ENCODE measurements at places on chromosomes 3 and 15. TPM values are rescaled to one million over a fixed set of nuclear protein-coding genes. Genes with fewer than 3 reads are reported as not detected.

DLEC1 gene
- 3.2 TPM for total RNA-seq

KNG1 gene
- total RNA-seq: not detected

PROK2 gene
- total RNA-seq: not detected

SCN5A gene
- 0.38 TPM for total RNA-seq

CYP1A2 gene
- total RNA-seq: not detected

ALPK3 gene
- total RNA-seq: 9.6 TPM

IMPG2 gene
- 0.53 TPM for total RNA-seq

SPINK8 gene
- total RNA-seq: not detected

PEX11A gene
- total RNA-seq: 8.8 TPM

TMEM45A gene
- 9.6 TPM for total RNA-seq

HYKK gene
- 3.3 TPM for total RNA-seq

ALG1L2 gene
- total RNA-seq: 2.1 TPM

CHRNA7 gene
- 5.3 TPM for total RNA-seq

ZBED2 gene
- 2.2 TPM for total RNA-seq

SLC2A2 gene
- total RNA-seq: 1.9 TPM

CD80 gene
- 0.10 TPM for total RNA-seq

MFSD1 gene
- total RNA-seq: 44.1 TPM

GPR171 gene
- total RNA-seq: not detected

CRABP1 gene
- 20.5 TPM for total RNA-seq

CYP19A1 gene
- total RNA-seq: 0.95 TPM

SOX2 gene
- total RNA-seq: 20.5 TPM

HRG gene
- not detected for total RNA-seq

ACOX2 gene
- total RNA-seq: 5.6 TPM

LRRC2 gene
- total RNA-seq: 0.31 TPM

ZPLD1 gene
- 1.5 TPM for total RNA-seq

CELF6 gene
- total RNA-seq: 0.45 TPM

MESD gene
- total RNA-seq: 36.6 TPM

SLC28A2 gene
- 2.4 TPM for total RNA-seq
